Activated T-helper 2 cell treated with anti-CD3 and anti-CD28 coated beads, Interferon-gamma antibody, Interleukin-2, Interleukin-4, amounts not matched to agents 10 μg/mL and 5 μg/mL and 100 μg/mL, durations not matched to agents 14 hours and 24 hours and 36 hours (primary cell): ENCODE measurements at places on chromosomes 4 and X.

DNA sequence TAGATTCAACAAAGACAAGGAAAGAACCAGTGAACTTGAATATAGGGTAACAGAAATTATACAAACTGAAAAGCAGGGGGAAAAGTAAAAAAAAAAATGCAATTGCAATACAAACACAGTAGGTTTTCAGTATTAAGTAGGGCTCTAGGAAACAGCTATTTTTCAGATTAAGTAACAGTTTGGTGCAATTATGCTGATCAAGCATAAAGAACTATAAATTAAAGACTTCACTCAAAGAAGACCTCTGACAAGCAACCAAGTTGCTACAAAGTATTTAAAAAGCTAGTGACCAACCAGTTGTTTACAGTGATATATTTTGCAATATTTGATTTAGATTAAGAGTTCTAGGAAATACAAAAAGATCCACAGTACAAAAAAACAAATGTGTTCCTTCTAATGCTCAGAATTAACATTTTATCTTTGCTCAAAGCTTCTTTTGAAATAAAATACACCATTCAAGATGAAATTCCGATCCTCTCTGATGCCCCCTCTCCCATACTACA, 230.8 kb upstream of the FTHL17 start:
- H3K36me3 ChIP-seq, result no peaks in the 10 kb centered on the region
- peaks cover 3% of the 10 kb centered on the region for H3K27me3 ChIP-seq
- no peak overlapping the region for H3K4me3 ChIP-seq
- H3K27ac ChIP-seq, result no peak overlapping the region

DNA sequence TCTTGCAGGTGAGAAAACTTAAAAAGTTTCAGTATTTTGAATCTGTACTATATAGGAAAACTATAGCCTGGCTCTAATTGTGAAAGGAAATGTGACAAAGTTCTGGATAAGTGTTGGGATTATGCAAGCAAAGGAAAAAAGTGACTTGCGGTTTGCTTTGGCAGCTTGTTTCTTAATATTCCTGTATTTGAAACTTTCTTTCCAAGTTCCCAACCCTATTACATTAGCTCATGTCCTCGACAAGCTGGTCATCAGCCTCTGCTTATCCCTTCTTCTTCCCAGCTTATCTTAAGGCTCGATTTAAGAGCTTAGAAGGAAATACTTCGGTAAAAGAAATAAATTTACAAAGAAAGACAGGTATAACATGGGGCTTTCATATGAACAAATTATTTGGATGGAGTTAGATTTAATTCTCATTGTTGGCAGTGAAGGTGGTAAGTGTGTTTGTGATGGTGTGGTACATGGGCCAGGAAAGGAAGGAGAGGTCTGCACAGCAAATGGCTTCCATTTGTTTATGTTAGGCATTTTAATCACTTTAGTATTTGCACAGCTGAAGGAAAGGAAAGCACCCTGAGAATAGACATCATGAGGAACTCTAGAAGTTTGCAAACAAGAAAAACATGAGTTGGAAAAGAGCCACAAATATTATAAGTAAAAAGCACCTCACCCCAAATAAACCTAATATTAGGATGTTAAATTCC, 5.1 kb upstream of the MYOZ2 start:
- H3K27ac ChIP-seq, result no peak overlapping the region
- H3K4me3 ChIP-seq, result no peak overlapping the region
- no peak for DNase-seq
- no peaks in the 10 kb centered on the region for H3K27me3 ChIP-seq

GRCh38 chr4:24211856-24212255, 322.0 kb upstream of the PPARGC1A start:
- DNase-seq, result no peak
- no peaks in the 10 kb centered on the region for H3K27me3 ChIP-seq
- H3K4me3 ChIP-seq, result no peak overlapping the region
- no peak overlapping the region for H3K27ac ChIP-seq
- no peaks in the 10 kb centered on the region for H3K4me1 ChIP-seq

- no peak for DNase-seq
- H3K4me1 ChIP-seq, result peaks cover 2% of the 10 kb centered on the region
- H3K4me3 ChIP-seq, result no peak overlapping the region
- H3K27ac ChIP-seq, result no peak overlapping the region
- H3K36me3 ChIP-seq, result no peaks in the 10 kb centered on the region
- H3K27me3 ChIP-seq, result peaks cover 2% of the 10 kb centered on the region
Measured at GRCh38 chrX:17047224-17047623, 100.8 kb downstream of the REPS2 start.
